ENCODE measurements at places on chromosomes 2 and 18.

- DNase-seq, result no peak
Measured at GRCh38 chr18:48785736-48786454, 164.9 kb downstream of the SMAD7 start.

- no peak for DNase-seq
Measured at GRCh38 chr18:76405681-76406356, 89.2 kb downstream of the ZNF516 start.

- no peak for DNase-seq
Measured at GRCh38 chr2:121832412-121833357, 77.2 kb downstream of the TSN start.

DNA sequence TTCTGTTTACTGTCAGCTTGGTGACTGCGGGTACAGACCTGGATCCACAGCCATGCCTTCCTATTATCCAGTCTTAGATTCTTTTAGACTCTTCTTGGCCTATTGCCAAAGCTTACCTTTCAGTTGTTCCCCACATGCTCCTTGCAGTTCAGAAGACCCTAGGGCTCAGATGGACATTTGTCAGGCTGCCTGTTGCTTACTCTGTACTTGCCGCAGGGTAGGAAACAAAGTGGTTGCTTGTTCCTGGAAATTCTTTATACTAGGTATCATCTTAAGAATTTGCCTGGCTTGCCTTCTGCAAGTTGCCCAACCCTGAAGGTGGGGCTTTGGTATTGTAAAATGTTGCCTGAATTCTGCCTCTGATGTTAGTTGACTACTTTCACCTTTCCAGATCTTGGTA lies 24.4 kb downstream of the CD28 start:
- DNase-seq, result no peak
